Activated CD4-positive, alpha-beta memory T cell treated with anti-CD3 and anti-CD28 coated beads for 36 hours (primary cell): ENCODE measurements at places on chromosomes 2 and 18.

- DNase-seq: no peak
Observed at GRCh38 chr2:76447294-76447693, 736.6 kb upstream of the GCFC2 start.

- no peak for DNase-seq
Observed at GRCh38 chr2:225636558-225636957, 237.0 kb downstream of the NYAP2 start.

- DNase-seq: no peak
Observed at GRCh38 chr18:2135309-2135708, 436.0 kb downstream of the METTL4 start.

GRCh38 chr2:59967691-59968090, 585.8 kb downstream of the BCL11A start:
- no peak for DNase-seq
